ENCODE measurements at places on chromosomes 7 and 10.
A peak's percentile ranks its signal among the peaks of the same experiment; 100 is the strongest.

- DNase-seq, result no peak
Observed at GRCh38 chr10:36118314-36118713, 476.2 kb upstream of the FZD8 start.

GRCh38 chr7:158827411-158828132 lies 1.7 kb downstream of the ESYT2 start:
- DNase-seq, result no peak

DNA sequence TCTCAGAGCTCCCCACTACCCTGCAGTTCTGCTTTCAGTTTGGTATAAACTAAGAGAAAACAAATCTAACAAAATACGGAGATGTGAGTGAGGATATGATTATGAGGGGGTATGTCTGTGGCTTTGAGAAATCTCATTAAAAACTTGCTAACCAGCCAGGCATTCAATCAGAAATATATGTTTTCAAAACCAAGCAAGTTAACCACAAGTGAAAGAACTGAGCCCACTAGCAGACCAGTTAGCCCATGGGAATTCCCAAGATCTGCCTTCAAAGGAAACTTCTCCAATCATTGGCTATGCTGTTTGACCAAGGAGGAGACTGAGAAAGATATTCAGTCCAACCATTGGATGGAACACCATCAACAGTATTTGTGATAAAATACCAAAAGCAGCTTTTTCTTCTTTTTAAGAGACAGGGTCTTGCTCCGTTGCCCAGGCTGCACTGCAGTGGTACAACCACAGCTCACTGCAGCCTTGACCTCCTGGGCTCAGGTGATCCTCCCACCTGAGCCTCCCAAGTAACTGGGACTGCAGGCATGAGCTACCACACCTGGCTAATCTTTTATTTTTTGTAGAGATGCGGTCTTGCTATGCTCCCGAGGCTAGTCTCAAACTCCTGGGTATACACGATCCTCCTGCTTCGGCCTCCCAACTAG lies 41.2 kb downstream of the FGFR2 start:
- DNase-seq, result no peak

DNA sequence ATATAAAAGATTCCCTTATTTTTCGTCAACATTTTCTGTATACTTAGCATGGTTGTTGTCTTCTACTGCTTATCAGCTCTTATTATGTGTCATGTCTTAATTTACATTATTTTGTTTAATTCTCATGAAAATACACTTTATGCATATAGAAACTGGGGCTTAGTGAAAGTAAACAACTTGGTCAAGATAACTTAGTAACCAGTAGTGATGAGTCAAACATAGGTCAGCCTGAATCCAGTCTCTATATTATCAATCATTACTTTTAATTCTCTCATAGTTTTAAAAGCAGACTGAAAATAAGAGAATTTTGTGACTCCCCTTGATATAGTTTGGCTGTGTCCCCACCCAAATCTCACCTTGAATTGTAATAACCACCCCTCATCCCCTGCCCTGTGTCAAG lies 119.6 kb upstream of the TPK1 start:
- DNase-seq, result no peak

DNA sequence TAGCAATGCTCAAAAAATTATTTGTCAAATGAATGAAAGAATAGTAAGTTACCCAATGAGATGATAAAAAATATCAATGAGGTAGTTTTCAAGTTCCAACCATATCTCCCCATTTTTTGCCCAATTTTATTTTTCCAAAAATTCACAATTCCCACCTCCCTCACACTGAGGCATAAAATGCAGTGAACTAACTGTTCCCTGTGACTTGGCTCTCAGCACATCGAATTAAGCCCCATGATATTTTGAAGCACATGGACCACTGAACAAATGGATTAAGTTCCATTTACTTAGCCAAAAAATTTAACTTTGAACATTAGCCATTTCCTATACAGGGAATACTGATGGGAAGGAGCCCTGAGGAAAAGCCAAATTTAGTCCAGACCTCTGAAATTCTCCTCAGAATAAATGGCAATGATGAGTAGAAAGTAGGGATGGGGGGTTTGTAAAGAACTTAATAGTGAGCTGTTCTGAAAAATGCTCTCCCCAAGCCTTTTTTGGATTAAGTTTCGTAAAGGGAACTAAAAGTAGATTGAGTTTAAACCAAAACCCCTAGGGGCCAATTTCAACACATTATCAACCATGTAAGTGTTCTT lies 166.3 kb upstream of the GRM3 start:
- DNase-seq, result no peak

DNA sequence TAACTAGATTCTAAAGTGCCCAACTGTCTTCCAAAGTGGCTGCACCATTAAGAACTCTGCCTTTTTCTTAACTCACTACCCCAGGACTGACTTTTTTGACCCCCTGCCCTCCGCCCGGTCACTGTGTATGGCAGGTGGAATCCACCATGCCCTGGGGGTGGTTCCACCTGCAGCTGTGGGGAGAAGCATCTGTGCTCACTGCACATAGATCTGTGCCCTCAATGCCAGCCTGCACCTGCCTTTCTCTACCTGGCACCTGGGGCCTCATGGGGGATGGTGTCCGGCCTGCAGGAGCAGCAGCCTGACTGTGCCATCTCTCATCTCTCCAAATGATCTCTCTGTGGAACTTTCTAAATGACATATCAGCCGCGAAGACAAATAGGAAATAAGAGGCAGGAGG lies 353.5 kb downstream of the PAXIP1 start:
- no peak for DNase-seq

- DNase-seq, result no peak
Observed at GRCh38 chr7:1513657-1514095, 9.5 kb upstream of the INTS1 start.

DNA sequence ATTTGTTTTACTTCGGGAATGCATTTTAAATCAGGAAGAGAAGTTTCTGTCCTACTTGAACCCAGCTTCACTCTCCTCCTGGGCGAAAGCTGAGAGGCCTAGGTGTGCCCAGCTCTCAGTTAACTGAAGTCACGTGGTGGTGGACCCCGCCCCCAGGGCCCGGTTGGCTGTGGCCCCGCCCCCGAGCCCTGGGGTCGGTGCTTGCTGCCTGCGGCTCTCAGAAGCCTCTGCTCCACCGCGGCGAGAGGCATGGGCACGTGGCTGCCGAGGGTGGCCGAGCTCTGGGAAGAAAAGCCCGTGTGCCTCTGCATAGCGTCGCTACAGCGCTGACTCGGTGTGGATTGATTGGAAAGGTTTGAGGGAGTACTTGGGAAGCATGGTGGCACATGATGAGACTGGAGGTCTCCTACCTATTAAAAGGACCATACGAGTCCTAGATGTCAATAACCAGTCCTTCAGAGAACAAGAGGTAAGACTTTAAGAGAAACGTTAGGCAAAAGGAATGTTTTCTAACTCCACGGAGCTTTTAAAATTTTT lies 34.1 kb downstream of the NET1 start:
- DNase-seq, result peak; percentile 26

Measured in activated CD8-positive, alpha-beta memory T cell treated with anti-CD3 and anti-CD28 coated beads for 1 hour (primary cell).